ENCODE measurements at places on chromosomes 3 and 15.

DNA sequence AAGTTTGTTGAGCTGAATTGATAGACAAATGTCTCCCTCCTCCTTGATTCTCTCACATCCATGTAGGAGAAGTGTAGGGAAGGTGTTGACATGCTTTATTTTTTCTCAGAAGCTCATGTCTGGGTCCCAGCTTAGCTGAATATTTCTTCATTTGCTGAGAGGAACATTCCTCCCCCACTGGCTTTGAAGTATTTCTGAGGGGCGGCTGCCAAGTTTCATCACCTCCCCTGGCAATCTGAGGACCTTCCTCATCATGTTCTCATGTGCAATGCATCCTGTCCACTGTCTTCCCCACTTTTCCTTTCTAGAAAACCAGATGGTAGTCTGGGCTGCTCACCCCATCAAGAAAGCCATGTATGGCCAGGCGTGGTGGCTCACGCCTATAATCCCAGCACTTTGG, 168.9 kb upstream of the RGMA start:
- no peak for DNase-seq

DNA sequence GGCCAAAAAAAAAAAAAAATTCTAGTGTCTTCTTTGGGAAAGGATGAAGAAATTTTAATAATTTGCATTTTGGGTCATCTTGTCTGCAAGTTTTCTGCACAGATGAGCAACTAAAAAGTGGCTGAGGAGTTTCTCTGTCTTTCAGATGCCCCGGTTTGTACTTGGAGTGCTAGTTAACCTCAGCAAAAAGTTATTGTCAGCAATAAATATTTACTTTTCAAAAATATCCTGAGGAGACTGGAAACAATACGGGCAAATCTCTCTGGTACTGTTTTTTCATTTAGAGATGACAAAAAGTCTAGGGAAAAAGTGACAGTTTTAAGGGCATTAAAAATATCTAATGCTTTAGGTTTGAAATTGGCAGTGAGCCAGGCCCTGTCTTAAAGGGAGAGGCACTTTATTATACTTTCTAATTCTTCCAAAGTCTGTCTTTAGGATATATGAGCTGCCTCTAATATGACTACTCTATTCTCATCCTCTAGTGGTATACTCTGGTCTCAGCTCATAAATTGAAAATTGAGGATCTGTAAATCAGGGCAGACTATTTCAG, 436.0 kb upstream of the NR2F2 start:
- DNase-seq = no peak

- no peak for DNase-seq
Measured at GRCh38 chr3:125767641-125768040, 172.3 kb upstream of the OSBPL11 start.

GRCh38 chr15:72983801-72984545, 68.3 kb upstream of the NEO1 start:
- no peak for DNase-seq

- DNase-seq = no peak
Measured at GRCh38 chr3:177443469-177443868, 246.2 kb upstream of the TBL1XR1 start.

- no peak for DNase-seq
Measured at GRCh38 chr15:74778599-74778970, 3.3 kb upstream of the CSK start.

GRCh38 chr3:107271787-107272387, 105.4 kb upstream of the CCDC54 start:
- DNase-seq = peak; percentile 13

GRCh38 chr15:48109856-48110531, 10.8 kb upstream of the SLC24A5 start:
- no peak for DNase-seq

- DNase-seq = no peak
Measured at GRCh38 chr3:179398574-179399231, 51.2 kb downstream of the MFN1 start.

DNA sequence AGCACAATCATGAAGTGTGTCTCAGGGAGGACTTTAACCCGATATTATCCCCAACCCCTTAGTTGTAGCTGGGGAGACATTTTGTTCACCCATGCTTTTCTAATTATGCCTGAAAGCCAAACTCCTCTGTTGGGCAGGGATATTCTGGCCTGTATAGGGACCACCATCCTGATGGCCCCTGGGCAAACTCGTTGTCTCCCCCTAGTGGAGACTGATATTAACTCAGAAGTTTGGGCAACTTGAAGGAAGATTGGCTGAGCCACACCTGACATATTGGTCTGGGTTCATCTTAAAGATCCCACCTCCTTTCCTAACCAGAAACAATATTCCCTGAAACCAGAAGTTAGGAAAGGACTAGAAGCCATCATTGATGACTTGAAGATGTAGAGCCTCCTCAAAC, 42.3 kb downstream of the TM4SF18 start:
- DNase-seq = no peak

DNA sequence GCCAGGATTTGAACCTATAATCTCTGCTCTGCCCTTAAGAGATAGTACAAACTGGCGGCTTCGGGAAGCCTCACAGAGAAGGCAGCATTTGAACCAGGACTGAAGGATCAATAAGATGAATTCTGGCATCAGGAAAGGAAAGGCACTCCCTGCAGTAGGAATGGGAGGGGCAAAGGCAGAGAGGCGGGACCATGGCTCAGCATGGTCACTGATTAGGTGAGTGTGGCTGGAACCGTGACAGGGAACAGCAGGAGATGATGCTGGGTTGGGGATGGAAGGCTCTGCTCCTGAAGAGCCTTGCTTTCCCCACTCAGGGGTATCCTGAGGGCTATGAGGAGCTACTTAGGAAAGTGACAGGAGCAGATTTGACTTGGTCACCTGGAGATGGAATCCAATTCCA, 158.5 kb downstream of the FEZF2 start:
- DNase-seq = no peak

DNA sequence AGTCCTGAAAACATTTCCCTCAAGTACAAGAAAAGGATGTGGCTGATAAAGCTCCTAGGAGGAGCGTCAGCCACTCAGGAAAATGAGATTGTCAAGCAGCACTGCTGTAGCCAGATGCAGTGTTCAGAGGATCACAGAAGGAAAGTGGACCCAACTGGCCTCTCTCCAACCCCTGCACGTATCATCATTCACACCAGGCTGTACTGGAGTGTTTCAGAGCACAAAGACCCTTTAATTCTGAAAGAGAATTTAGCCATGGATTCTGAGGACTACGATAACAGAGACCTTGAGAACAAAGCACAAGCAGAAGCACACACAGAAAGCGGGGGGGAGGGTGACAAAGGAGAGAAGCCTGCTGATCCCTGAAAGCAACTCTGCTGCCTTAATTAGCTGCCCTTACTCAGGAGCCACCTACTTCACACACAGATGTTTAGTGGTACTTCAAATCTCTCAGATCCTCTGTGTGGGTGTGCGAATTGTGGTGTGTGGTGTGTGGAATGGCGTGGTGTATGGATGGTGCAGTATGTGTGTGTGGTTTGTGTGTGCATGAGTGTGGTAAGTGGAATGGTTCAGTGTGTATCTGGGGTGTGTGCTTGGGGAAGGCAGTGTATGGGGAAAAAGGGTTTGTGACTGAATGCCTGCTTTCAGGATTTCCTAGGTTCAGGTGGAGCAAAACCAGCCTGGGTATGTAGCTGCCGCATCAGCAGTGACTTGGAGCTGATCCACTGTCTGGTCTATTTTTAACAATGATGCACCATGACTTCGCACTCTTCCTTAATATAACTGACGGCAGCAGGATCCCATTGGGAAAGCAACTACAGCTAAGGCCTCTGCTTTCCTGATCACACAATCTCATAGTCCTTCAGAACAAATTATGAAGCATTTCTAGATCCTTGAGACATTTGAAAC, 192.5 kb downstream of the RSL24D1 start:
- DNase-seq = no peak

DNA sequence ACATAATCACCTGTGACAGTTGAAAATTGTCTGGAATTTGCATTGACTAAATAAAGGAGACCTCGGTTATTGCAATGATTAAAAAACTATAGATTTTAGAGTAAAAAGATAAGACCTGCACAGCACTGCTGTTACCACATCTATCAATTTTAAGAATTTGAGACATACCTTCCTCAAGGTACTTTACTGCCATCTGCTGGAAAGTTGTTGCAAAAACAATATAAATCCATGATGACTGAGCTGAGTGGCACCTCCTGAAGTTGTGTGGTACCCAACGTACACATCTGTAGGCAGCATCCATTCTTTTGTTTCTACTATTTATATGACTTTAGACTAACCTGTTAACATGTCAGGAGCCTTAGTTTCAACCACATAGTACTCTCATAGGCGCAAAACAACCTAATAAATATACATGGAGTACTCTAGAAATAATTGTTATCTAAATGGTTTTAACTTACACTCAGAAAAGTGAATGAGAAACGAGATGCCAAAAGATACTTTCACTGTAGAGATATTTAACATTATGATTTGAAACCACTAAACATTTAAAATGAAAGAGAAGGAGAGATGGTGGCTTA, 106.7 kb downstream of the GHSR start:
- no peak for DNase-seq

GRCh38 chr15:85692873-85693272, 101.9 kb downstream of the KLHL25 start:
- no peak for DNase-seq

GRCh38 chr3:111639316-111639715, 44.2 kb upstream of the ZBED2 start:
- DNase-seq = no peak

GRCh38 chr15:58260205-58260724, 122.1 kb downstream of the AQP9 start:
- no peak for DNase-seq

Data from stimulated activated naive CD4-positive, alpha-beta T cell (primary cell).